ENCODE measurements at places on chromosomes 6 and 20. TPM values are rescaled to one million over a fixed set of nuclear protein-coding genes. Genes with fewer than 3 reads are reported as not detected.

DNA sequence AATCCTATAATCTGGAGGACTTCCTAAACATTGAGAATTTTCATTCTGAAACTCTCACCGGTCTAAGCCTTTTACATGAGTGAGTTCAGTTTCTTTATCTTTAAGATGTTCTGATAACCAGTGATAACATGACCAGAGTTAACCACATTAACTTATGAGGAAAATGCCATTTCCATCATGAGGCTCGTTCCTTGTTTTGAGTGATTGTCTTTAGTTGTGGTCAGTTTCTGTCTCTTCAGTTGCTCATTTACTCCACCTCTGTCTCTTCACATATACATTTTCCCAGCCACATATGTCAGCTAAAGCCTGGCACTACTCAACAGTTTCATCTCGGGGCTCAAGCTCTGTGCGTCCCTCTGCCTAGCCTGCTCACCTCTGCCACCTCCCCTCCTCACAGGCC, 70.4 kb downstream of the JAG1 start:
- no peak for DNase-seq

GRCh38 chr20:25005220-25005619, 12.7 kb upstream of the APMAP start:
- no peak for DNase-seq

DNA sequence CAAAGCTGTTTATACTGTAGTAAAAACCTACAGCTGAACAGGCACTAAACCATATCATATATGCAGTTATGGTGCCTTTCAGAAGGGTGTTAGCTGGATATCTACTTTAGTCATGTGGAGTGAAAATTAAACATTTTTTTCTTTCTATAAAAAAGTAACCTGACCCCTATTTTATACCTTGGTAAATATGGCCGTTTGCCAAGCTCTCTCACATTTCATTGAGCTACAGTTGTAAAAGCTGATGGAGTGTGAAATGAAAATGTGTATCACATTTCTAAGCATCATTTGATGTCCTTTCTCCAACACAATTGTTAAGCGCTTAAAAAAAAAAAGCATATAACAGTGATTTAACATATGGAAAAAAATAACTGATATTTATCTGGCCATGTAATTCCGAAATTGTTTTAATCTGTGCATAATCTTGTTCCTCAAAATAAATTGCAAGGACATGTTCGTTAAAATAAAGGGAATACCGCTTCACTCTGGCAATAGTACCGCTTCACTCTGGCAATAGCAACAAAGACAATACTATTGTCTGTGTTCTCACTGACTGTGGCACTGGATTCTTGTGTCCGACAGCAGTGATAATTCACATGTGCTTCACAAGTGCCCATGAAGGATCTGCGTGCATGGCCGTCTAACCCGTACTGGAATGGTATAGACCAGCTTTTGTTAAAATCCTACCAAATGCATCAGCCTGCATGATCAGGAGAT, 391.8 kb upstream of the SOX4 start:
- DNase-seq = no peak

GRCh38 chr6:122751326-122751725, 28.2 kb upstream of the FABP7 start:
- no peak for DNase-seq

DNA sequence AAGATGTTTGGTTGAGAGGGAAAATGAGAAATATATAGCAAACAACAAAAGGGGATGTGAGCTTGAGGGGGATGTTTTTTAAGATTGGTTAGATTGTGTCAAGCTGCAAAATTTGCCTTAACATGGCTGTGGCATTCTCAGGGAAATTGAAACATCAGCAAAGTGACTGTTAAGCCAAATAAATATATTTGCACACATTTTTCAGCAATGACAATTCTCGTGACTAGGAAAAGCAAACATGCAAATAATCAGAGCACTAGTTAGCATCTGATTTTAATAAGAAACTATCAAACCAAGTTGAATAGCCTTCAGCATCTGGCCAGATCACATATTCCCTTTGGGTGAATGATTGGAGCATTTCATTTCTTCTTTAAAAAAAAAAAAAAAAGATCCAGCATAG, 262.8 kb downstream of the TBC1D7 start:
- no peak for DNase-seq

- DNase-seq = no peak
Observed at GRCh38 chr6:37801605-37801940, 18.0 kb upstream of the ZFAND3 start.

DNA sequence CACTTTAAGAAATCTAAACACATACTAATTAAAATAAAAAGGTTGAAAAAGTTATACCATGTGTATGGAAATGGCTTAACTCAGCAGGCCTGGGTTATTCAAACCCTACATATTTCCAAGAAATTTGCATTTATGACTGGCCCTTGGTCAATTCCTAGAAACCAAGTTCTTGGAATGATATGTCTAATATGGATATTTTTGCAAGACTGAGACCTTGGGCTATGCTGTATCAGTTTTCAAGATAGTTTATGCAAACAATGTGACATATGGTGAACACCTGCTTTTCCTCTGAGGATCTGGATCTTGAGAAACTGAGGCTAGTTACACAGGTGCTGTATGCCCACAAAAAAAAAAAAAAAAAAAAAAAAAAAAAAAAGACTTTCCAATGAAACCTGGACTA, 536.9 kb upstream of the HS3ST5 start:
- DNase-seq = no peak

- no peak for DNase-seq
Observed at GRCh38 chr6:161568885-161569456, 295.1 kb upstream of the AGPAT4 start.

DNA sequence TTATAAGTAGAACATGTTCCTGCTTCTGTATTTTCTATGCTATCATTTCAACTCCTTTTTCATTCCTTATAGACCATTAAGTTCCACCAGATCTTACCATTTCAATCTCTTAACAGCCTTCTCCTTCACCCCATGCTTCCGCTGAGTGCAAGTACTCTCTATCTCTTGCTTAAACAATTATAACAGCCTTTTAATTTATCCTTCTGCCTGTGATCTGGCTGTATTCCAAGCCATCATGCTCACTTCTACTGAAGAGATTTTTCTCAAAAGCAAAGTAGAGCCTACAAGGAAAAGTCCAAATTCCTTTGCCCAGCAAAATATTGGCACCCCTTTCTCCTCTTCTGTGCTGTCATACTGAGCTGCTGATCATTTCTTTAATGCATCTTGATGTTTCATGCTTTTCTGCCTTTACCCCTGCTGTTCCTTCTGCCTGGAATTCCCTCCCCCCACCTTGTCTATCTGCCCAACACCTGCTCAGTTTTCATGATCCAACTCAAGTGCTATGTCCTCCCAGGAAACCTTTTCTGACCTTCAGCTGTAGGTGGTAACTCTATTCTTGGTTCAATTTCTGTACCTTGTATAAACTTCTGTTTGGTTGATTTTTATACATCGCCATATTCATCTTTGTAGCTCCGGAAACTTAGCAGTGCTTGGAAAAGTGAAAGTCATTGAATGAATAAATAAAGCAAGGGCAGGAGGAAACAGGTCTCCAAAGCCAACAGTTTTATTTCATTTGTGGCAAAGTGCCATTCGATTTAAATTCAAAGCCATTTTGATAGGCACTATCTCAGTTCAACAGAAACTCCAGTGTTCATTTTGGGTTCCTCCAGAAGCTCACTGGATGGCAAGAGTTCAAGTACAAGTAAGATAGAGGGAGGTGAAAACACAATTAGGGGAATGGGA, 10.5 kb upstream of the BMP2 start:
- DNase-seq = no peak

DNA sequence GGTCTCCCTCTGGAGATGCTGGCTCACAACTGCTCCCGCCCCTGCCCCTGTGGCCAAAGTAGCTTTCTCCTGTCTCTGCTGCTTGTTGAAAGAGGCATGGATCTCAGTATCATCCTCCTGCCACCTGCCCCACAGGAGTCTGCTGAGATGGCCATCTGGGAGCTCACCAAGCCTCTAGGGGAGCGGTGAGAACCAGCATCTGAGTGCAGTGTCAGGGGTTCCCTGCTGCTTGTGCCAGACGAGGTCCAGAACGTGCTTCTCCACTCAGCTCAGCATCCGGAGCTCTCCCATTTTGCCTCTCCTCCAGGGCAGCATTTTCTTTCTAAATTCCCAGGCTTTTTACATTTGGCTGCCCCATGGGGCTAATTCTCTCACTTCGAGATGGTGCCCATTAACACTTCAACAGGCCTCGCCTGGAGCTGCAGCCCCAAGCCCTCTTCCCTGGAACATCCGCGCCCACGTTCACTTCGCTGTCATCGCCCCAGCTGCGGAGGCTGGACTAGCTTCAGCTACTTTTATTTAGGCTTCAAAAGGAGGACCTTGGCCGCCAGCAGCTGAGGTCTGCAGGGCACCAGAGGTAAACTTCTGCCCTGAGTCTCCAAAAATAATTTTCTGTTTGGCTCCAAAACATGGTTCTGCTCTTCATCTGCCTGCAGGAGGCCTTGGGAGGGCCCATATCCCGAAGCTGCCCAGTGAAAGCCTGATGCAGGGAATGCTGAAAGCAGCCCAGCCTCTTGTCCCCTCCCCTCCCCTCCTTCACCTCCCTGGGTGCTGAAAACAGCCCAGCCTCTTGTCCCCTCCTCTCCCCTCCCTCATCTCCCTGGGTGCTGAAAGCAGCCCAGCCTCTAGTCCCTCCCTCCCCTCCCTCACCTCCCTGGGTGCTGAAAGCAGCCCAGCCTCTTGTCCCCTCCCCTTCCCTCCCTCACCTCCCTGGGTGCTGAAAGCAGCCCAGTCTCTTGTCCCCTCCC, 25.2 kb upstream of the MLN start:
- no peak for DNase-seq

DNA sequence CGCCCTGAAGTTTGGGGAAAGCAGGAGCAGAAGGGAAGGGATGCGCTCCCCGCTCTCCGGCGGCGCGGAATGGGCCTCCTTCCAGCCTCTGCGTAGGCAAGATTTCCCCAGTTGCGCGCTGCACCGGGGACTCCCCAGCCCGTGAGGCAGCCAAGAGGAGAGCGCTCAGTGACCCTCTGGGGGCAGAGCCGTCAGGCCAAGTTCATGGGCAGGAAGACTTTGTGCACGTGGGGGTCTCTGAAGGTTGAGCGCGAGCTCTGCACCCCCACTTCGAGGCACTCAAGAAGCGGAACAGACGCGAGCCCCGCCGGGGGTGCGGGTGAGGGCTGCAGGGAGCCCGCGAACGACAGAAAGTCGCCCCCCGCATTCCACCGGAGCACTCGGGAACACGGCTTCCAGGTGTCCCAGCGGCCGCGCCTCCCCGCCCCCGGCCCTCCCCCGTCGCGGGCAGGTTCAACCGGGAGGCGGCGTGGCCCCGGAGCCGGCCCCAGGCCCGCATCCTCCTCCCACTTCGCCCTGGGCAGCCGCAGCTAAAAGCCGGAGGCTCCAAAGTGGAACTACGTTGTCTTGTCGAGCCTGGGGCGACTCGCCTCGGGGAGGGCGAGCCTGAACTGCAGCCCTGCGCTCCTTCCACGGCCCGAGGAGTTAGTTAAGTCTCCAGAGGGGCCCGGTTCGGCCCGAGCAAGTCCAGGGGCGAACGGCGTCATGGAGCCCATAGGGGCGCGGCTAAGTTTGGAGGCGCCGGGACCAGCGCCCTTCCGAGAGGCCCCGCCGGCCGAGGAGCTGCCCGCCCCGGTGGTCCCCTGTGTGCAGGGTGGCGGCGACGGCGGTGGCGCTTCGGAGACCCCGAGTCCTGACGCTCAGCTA, at the start of gene PPP1R3G:
TSS of gene PPP1R3G (plus strand) at position 561 of the 867 bp plus-strand sequence. CDS start at position 706, 145 bp downstream.
- DNase-seq = peak; percentile 59

GRCh38 chr6:133983099-133983939, 30.3 kb downstream of the TBPL1 start:
- peak; percentile 67 for DNase-seq

DNA sequence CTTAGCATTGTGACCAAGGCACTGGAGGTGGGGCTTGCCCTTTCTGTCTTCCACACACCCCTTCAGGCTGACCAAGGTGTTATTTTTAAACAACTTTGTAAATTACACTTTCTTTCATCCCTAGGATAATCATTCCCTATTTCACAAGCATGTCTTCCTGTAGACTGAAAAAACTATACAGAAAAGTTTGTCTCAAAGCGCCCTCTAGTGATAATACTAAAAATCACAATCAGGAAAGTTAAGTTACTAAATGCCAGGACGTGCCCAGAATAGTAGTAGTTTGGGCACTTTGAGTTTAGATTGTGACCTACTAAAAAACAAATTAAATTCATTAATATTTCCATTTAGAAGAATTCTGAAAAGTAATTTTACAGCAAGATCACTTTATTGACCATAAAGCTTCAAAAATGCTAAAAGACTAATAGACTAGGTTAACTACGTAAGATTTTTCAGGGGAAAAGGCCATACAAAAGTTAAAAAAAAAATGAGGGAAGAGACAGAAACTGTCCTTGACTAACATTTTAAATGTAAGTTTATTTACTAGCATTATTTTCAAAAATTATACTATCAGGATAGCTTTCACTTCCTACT, 123.3 kb upstream of the DUSP22 start:
- DNase-seq = peak; percentile 30

- no peak for DNase-seq
Observed at GRCh38 chr20:44412402-44413144, 57.1 kb downstream of the HNF4A start.

DNA sequence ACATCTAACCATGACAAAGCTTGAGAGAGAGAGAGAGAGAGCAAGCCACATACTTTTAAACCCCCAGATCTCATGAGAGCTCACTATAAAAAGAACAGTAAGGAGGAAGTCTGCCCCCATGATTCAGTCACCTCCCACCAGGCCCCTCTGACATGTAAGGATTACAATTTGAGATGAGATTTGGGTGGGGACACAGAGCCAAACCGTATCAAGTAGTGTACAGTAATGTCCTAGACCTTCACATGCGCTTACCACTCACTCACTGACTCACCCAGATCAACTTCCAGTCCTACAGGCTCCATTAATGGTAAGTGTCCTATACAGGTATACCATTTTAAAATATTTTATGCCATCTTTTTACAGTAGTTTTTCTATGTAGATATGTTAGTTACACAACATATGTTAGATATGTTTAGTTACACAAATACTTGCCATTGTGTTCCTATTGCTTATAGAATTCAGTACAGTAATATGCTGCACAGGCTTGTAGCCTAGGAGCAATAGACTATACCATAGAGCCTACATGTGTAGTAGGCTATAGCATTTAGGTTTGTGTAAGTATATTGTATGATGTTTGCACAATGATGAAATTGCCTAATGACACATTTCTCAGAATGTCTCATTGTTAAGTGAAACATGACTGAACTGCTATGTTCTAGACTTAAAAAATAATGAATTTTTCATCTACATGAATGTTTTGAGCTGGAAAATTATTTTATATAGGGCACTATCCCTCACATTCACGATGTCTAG, 11.7 kb downstream of the TSPYL1 start:
- DNase-seq = peak; percentile 23

The CNKSR3 gene
- 11.1 TPM for total RNA-seq

The VNN1 gene
- total RNA-seq = 0.07 TPM

The C6orf15 gene
- 4.6 TPM for total RNA-seq

The FHL5 gene
- total RNA-seq = not detected

The SPATS1 gene
- not detected for total RNA-seq

The GATA5 gene
- not detected for total RNA-seq

The OR2H1 gene
- total RNA-seq = not detected

The B4GALT5 gene
- 39.1 TPM for total RNA-seq

The CST2 gene
- 1.7 TPM for total RNA-seq

The ISM1 gene
- total RNA-seq = 0.98 TPM

The HBS1L gene
- total RNA-seq = 87.8 TPM
